ENCODE measurements at places on chromosomes 6 and 20. TPM values are rescaled to one million over a fixed set of nuclear protein-coding genes. Genes with fewer than 3 reads are reported as not detected.

DNA sequence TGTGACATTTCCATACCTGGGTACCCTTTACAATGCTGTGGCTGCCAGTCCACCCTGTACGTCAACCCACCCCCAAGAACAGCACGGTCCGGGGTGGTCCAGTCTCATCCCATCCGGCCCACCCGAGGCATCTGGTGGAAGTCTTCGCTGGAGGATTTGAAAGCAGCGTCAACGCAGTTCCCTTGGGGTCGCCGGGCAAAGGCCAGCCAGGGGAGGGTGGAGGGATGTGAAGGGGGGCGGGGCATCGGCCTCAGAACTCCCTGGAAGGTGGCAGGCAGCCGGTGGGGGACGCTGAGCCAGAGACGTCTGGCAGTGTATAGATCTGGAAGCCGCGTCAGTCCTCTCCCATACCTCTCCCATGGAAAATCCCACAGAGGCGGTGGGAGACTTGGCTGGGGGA, 1944.0 kb upstream of the DEFB115 start:
- no peak for DNase-seq

GRCh38 chr20:37501940-37502339, 19.1 kb upstream of the NNAT start:
- peak; percentile 50 for DNase-seq

DNA sequence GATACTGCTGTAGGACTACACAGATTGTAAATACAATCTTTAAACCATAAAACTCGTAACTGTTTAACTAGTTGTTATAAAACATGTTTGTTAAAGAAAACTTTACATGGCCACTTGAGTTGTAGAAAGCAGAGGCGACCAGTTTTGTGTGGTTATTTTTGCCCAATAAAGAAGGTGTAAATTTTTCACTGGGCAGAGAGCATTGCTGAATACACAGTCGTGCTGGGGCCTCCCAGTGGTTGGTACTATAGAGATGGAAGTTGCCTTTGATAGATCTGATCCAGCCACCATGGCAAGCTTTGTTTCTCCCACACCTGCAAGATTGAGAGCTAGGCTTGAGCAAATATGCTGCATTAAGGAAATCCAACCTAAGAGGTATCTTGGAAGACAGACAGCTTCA, 34.0 kb upstream of the YWHAB start:
- DNase-seq: no peak

The ISM1 gene
- total RNA-seq: not detected

- DNase-seq: no peak
These were observed 199.3 kb downstream of the ARID1B start for GRCh38 chr6:156976216-156977127.

DNA sequence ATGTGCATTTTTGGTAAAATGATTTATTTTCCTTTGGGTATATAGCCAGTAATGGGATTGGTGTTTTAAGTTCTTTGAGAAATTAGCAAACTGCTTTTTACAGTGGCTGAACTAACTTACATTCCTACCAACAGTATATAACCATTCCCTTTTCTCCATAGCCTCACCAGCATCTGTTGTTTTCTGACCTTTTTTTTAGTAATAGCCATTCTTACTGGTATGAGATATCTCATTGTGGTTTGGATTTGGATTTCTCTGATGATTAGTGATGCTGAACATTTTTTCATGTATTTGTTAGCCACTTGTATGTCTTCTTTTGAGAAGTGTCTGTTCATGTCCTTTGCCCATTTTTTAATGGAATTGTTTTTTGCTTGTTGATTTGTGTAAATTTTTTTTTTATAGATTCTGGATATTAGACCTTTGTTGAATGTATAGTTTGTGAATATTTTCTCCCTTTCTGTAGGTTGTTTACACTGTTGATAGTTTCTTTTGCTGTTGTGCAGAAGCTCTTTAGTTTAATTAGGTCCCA, 42.3 kb downstream of the STK4 start:
- DNase-seq: no peak

The SLC17A3 gene
- total RNA-seq: not detected

DNA sequence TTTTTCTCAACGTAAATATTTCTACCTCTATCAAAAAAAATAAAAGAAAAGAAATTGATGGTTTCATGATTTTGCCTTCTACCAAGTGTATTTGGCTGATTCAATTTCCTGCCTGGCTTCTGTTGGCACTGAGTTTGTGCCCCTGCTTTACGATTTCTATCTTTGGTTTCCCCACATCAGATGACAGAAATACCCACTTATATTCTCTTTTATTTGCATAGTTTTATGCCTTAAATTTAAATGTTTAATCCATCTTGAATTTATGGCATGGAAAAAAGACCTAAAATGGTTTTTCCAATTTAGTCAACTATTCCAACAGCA, 34.3 kb downstream of the RNF24 start:
- no peak for DNase-seq

- DNase-seq: no peak
These were observed 92.0 kb upstream of the SCP2D1 start for GRCh38 chr20:18721551-18722115.

GRCh38 chr6:26012061-26012460, 49.5 kb downstream of the TRIM38 start:
- no peak for DNase-seq

DNA sequence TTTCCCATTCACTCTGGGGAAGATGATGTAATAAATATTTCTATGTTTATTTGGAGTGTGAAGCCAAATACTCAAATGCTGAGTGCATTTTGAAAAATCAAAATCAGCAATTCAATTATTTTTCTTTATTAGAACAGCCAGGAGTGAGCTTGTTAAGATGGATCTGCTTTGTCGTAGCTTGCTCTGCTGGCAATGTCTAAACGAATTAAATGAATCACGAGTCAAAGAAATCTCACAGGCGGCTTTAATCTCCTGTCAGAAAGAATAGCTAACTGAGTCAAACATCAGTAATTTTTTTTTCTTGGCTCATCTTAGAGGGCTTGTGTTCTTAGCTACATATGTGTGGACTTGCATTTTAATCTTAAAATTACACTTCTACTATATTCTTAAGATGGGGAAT, 100.2 kb upstream of the HMGN3 start:
- DNase-seq: no peak

DNA sequence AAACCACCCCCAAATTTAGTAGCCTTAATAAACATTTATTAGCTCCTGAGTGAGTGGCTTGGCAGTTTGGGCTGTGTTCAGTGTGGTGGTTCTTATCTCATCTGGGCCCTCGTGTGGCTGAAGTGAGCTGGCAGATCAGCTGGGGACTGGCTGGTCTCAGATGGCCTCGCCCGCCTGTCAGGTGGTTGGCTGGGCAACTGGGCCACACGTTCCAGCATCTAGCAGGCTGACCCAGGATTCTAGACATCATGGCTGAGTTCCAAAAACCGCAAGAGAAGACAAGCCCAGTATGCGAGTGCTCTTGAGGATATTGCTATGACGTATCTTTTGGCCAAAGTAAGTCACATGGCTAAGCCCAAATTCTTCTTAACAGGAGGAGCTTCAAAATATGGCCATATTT, 28.9 kb downstream of the EIF2S2 start:
- peak; percentile 77 for DNase-seq

The RUNX2 gene
- total RNA-seq: 5.1 TPM

- DNase-seq: no peak
These were observed 118.9 kb downstream of the DACT2 start for GRCh38 chr6:168200571-168201134.

DNA sequence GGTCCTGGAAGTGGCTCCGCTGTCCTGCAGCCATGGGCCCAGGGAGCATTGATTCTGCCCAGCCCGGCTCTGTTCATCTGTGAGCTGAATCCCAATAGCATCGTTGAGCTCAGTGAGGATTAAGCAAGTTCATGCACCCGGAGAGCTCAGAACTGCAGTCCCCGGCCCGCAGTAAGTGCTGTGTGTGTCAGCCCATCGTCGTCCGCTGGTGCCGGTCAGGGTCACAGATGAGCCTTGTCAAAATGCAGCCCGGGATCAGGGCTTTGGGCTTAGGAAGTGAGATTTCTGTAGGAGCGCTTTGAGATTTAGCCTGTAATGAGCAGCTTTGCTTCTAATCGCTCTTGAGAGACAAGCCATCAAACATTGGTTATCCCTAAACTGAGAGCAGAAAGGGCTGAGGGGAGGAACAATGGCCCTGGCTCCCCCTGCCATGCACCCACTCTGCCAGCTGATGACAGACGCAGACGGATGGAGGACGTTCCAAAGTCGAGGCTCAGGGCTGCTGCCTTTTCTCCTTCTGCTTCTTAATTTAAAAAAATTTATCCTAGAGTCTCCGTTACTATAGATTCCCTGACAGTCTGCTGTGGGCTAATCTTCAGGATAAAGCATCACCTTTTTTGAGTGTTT, 25.6 kb upstream of the SULF2 start:
- DNase-seq: no peak

The ADRM1 gene
- 659 TPM for total RNA-seq

- no peak for DNase-seq
These were observed 76.5 kb downstream of the CDKAL1 start for GRCh38 chr6:20610636-20611370.

All from HT-29 (cell line).